ENCODE measurements at places on chromosomes 3 and 15. TPM values are rescaled to one million over a fixed set of nuclear protein-coding genes. Genes with fewer than 3 reads are reported as not detected.

Gene ABHD6
- 8.7 TPM for total RNA-seq

Gene STRIT1
- total RNA-seq, result not detected

Gene TTLL13
- total RNA-seq, result 0.20 TPM

Gene CDHR4
- not detected for total RNA-seq

Gene SCG3
- total RNA-seq, result not detected

All from mammary microvascular endothelial cell (primary cell).